ENCODE measurements at places on chromosomes 5 and 9.

GRCh38 chr9:33466565-33467495 is 6.9 kb downstream of the NOL6 start:
- peak; percentile 39 for DNase-seq

DNA sequence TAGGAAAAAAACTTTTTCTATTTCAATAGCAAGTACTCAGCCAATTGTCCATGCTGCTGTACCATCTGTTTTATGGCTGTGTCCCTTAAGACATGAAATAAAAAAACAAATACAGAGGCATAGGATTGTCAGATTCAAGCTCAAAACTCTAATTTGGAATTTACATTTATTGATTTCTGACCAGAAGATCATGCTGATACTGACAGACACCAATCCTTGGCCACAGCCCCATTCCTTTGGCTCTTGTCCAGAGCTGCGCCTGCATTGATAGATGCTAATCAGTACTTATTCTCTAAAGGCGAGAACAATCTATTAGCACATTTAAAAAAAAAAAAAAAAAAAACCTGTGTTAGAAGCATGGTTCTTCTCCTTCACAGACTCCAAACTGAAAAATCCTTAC is 384.6 kb downstream of the TMEM232 start:
- no peak for DNase-seq

DNA sequence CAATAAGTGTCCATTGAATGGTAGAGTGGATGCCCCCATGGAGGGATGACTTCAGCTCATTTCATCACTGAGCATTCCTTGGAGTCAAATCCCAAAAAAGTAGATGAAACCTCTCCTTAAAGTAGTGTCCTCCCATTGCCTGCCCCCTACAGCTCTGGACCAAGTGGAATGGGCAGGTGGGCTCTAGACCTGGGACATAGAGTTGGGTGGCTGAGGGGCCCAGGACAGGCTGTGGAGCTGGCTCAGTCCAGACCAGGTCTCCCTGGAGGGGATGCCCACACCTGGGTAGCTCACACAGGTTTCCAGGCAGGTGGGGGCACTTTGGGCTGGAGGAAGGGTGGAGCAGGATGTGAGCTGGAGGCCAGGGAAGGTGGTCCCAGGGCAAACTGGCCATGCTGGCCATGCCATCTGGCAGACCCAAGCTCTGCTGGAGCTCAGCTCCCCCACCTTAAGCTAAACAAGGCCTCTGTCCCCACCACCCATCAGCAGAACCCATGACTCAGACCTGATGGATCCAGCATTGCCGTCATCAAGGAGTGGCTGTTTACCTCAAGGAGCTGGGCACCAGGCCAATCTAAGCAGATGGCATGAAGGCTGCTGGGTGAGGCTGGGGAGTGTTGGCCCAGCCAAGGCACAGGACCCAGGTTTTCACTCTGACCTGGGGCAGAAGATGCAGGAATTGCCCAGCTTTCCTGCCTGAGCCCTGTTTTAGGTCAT is 6.2 kb upstream of the SPINK4 start:
- no peak for DNase-seq

GRCh38 chr5:57448751-57449150 is 33.9 kb downstream of the ACTBL2 start:
- no peak for DNase-seq

DNA sequence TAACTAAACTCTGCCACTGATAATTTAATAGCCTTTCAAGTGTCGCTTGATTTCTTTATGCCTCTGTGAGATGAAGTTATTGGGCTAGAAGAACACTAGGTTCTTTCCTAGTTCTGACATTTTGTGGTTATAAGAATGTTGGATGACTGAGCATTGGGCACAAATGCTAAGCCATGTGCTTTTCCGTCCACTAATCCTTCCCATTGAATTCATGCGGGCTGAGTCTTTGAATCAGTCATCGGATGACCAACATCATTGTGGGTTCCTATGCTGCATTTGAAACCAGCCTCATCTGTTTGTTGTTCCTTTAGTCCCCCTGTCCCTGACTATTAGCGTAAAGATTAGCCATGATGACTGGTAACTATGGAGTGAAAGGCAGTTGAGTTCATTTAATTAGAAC is 58.5 kb downstream of the ALDH1A1 start:
- DNase-seq, result no peak

DNA sequence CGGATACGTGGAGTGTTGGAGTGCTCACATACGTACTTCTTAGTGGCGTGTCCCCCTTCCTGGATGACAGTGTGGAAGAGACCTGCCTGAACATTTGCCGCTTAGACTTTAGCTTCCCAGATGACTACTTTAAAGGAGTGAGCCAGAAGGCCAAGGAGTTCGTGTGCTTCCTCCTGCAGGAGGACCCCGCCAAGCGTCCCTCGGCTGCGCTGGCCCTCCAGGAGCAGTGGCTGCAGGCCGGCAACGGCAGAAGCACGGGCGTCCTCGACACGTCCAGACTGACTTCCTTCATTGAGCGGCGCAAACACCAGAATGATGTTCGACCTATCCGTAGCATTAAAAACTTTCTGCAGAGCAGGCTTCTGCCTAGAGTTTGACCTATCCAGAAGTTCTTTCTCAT is 73.5 kb upstream of the OTULINL start:
- DNase-seq, result no peak

GRCh38 chr9:37417857-37418618 is 4.5 kb upstream of the GRHPR start:
- DNase-seq, result no peak

- DNase-seq, result no peak
Measured at GRCh38 chr5:117769877-117770276, 1195.3 kb upstream of the SEMA6A start.

DNA sequence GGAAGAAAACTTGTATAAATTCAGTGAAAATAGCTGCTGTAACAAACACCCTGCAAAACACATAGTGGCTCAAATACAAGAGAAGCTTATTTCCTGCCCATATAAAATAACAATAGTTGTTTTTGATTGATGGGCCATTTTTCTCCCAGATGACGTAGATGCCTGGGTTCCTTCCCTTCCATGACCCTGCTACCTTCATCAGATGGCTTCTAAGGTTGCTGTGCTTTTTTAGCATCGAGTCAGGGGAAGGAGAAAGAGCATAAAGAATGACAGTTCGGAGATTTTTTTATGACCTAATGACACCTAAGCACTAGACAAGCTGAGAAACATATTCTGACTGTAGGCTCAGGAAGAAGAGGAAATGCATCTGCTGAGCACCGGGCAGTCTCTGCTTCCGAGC is 34.7 kb upstream of the DPYSL3 start:
- DNase-seq, result no peak

DNA sequence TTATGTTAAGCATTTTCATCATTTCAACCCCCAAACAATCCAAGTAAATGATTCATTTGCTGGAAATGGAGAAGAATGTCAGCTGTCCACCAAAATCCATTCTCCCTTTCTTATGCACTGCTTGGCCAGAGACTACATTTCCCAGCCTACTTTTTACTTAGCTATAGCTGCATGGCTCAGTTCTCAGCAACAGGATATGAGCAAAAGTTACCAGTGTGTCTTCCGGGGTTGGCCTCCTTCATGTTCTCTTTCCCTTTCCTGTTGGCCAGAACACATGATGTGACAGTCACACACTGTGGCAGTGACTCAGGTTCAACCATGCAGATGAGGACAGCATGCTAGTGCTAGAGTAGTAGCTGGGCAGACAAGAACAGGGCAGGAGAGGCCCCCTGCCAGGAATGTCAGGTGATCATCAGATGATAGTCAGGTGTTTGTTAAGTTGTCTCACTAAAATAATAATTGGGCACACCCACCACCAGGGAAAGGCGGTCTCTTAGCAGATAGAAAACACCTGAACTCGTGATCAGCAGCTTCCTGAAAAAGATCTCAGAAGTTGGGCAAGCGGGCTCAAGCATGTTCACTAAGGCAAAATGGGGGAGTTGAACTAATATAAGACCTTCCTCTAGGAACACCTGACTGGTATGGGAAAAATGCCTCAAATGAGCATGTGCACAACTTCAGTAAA is 12.2 kb downstream of the GPR150 start:
- DNase-seq, result peak; percentile 14

DNA sequence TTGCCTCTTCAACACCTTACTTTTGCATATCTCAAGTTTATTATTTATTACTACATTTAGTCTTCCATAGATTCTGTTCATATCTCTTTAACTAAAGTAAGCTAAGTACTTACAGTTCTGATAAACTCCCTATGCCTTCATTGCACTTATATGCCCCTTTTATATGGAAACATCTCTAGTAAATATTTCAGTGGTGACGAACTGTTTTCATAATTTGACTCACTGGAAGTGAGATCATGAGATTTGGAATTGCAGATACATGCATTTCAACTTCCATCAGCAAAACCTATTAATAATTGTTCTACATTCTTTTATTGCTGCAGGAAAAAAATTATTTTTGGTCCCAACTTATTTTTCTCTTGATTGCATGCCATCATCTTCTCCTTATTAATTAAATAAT is 263.5 kb downstream of the CD180 start:
- no peak for DNase-seq

DNA sequence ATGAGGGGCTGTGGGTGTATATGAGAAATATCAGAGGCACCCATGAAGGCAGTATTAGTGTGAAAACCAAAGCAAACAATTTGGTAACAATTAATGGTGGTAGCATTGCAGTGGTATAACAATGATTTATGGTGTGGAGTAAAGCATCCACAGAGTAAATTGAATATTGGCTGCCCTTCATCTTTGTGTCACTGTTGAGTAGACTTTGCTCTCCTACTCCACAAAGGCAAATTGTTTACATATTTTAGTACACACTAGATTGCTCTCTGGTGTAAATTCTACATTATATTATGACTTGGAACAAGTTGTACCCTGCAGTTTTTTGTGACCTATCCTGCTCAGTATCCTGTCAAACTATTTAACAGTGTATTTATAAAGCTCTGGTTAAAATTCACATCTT is 455.5 kb upstream of the RORB start:
- DNase-seq, result no peak

All from stimulated activated CD8-positive, alpha-beta memory T cell treated with anti-CD3 and anti-CD28 coated beads, Interleukin-15, amount 100 ng/mL, for 24 hours (primary cell).